Stimulated activated CD8-positive, alpha-beta memory T cell treated with anti-CD3 and anti-CD28 coated beads, Interleukin-2, amount 100 ng/mL, for 48 hours (primary cell): ENCODE measurements at places on chromosomes 1 and 21.

DNA sequence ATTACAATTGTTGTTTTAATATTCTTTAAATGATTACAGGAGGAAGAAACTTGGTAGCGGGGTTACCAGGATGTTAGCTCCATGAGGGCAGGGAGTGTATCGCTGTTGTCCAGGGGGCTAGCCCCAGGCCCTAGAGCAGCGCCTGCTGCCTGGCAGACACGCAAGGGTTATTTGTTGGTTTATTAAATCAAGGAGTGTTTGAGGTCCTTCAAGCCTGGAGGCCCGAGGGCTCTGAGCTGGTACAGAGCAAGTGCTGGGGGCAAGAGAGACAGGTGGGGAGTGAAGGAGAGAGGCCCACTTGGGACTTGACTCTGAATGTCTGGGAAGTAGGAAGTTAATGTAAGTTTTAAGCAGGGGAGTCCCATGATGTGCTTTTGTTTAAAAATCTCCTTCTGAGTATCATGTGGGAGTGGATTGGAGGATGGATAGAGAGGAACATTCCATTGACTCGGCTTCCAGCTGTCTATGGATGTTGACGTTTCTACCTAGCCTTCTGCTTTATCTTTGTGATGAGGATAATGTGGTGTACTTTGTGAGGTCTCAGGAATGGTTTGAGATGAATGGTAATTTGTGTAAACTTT is 8.7 kb downstream of the ITSN1 start:
- DNase-seq: no peak

- no peak for DNase-seq
Observed at GRCh38 chr1:61268546-61269240, 186.3 kb downstream of the NFIA start.

- no peak for DNase-seq
Observed at GRCh38 chr1:188423073-188423472, 1594.3 kb downstream of the PLA2G4A start.

- DNase-seq: no peak
Observed at GRCh38 chr1:205179842-205180241, 31.7 kb downstream of the DSTYK start.

- DNase-seq: no peak
Observed at GRCh38 chr1:86748622-86749373, 44.4 kb downstream of the SH3GLB1 start.

- peak; percentile 68 for DNase-seq
Observed at GRCh38 chr1:9234223-9235095, at the start of gene H6PD. H6PD (plus strand) TSS chr1:9234774; CDS start chr1:9244935, 10,161 bp downstream.

- DNase-seq: no peak
Observed at GRCh38 chr1:6519491-6519934, 28.0 kb upstream of the PLEKHG5 start.

GRCh38 chr1:18160290-18160942 is 52.8 kb downstream of the IGSF21 start:
- no peak for DNase-seq

GRCh38 chr1:184494929-184495328 is 108.1 kb downstream of the C1orf21 start:
- no peak for DNase-seq

- DNase-seq: no peak
Observed at GRCh38 chr1:1359664-1360468, 1.5 kb upstream of the MXRA8 start.

DNA sequence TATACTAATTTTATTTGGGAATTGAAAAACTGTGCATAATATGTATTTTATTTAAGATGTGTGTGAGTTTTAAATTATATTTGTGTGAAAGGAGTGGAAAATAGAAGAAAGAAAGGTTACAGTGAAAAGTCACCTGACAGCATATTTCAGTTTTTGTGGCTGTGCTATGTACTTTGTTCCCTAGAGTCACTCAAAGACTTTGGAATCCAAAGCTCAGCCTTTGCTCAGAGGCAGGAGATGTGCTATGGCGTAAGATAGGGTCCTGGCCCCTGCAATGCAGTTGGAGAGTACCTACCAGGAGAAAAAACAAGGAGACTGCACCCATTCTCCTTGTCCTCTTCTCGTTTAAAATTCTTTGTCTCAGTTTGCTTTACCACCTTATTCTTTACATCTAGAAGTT is 2.9 kb downstream of the CCDC30 start:
- DNase-seq: no peak

GRCh38 chr1:55140546-55140983 is 74.6 kb downstream of the USP24 start:
- peak; percentile 29 for DNase-seq

DNA sequence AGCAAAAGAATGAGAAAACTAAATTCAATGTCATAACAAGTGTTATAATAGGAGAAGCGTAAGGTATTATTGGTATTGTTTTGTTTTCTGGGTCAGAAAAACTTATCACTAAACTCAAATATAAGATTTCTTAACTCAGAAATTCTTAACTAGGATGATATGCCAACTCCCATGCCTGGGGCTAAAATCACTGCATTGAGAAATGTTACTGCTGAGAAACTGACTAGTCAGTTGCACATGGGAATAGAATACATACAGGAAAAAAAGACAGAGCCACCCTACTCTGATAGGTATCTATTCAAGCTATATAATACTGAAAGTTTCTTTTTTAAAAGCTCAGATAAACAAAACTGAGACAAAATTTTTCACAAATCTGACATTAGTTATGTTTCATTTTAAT is 56.3 kb downstream of the PRPF38A start:
- DNase-seq: no peak

DNA sequence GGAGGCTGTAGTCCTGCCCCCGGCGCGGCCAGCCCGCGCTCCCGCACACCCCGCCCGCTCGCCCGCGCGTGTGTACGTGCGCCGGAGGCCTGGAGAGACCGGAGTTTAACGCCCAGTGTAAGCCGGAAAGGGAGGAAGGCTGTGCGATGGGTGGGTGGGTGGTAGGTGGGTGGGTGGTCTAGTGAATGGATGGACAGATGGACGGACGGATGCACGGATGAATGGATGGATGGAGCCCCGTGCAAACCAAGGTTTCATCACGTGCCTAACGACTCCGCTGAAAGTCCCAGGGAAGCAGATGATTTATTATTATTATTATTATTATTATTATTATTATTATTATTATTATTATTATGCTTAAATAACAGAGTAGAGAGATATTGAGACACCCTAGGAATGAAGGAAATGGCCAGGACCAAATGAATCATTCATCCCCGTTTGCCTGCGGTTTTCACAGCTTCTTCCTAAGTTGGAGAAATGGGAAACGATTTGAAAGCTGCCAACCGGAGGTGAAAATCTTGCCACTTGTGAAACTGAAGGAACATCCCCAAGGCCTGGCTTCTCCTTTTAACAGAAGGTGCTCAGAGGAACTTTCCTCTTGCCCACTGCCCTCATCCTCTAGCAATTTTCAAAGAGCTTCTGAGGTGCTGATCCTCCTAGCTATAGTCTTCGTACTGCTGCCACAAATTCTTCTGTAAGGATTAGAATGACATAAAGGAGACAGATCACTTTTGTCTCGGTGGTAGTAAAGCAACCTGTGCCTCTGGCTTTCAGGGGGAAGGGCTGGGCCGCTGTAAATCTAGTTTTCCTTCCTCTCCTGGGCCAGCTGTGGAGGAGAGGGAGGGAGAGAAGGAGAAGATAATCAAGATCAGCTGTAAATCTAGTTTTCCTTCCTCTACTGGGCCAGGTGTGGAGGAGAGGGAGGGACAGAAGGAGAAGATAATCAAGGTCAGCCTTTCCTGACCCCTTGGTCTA is 648 bp upstream of the RGS7 start:
- no peak for DNase-seq

- DNase-seq: no peak
Observed at GRCh38 chr1:231630558-231631205, 4.1 kb downstream of the DISC1 start.

- peak; percentile 15 for DNase-seq
Observed at GRCh38 chr1:19800076-19800804, 524 bp upstream of the TMCO4 start.

- no peak for DNase-seq
Observed at GRCh38 chr1:234188454-234188792, 184.8 kb upstream of the COA6 start.

- DNase-seq: no peak
Observed at GRCh38 chr1:2595261-2595811, 8.8 kb downstream of the PRXL2B start.

GRCh38 chr1:44012941-44013609 is 18.2 kb downstream of the SLC6A9 start:
- DNase-seq: no peak

GRCh38 chr1:166808952-166809351 is 30.3 kb upstream of the POGK start:
- DNase-seq: no peak

DNA sequence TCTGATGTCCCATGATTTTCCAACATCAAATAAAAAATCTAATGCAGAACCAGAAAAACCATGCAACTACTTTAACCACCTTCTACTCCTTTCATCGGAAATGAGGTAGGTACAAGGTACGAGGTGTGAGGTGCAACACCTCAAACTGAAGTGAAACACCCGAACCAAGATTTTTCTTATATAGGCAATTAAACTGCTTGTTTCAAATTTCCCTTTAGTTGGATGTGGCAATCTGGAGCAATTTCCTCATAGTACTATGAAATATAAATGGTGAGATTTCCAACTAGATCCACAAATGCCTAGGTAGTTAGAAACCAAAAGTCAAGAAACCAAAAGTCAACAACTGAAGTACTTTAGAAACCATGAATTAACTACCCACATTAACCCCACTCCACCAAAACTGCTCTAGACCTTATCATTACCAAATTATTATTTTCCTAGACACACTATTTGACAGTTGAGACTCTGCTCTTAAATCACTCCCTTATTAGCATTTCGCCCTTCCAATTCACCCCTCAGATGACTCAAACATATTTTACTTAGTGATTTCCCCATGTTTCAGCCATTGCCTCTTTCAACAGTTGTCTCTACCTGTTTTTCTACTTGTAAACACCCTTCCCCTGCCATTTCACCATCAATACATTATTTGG is 37.8 kb downstream of the FUBP1 start:
- no peak for DNase-seq

DNA sequence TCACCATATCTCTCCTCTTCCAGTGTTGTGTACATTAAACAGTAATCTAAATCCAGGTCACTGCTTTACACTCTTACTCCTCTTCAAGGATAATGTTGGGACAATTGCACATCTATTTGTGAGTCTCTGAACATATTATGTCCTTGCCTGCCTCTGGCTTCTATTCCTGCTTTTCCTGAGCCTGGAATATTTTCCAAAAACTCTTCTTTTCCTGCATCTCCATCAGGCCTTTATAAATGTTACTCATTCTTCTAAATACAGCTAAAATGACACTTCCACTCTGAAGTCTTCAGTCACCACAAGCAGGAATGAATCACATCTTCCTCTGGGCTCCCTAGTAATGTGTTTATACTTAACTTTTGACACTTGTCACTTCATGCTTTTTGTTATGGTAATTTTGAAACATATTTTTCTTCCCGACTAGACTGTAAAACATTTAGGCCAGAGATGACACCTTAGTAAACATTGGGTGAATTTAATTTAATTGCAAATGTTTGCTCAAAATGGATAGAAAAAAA is 396.0 kb downstream of the LRRIQ3 start:
- DNase-seq: no peak

GRCh38 chr21:27595716-27596115 is 628.8 kb upstream of the ADAMTS5 start:
- DNase-seq: no peak

DNA sequence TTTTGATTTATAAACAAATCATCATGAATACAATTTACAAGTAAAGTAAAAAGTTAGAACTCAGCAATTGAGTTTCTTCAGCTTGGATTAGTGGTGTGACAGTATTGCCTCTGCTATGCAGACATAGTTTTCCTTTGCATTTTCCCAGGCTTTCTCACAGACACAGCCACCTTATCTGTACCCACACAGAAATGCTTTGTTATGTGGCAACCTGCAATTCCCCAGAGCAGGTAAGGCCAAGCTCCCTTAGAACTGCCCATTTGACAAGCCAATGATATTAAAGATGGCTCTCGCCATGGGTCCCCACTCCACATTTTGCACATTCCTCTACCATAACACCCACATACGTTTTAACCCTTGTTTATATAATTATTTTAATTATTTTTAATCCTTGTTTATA is 14.2 kb downstream of the FMO5 start:
- no peak for DNase-seq

- no peak for DNase-seq
Observed at GRCh38 chr1:220093361-220094015, 444 bp upstream of the IARS2 start.

GRCh38 chr1:225626698-225627097 is 26.2 kb downstream of the ENAH start:
- DNase-seq: no peak

- DNase-seq: no peak
Observed at GRCh38 chr1:43293896-43294760, 6.7 kb upstream of the TIE1 start.

GRCh38 chr1:53582211-53583020 is 123.2 kb downstream of the DMRTB1 start:
- DNase-seq: no peak

GRCh38 chr21:37447288-37447936 is 80.8 kb downstream of the DYRK1A start:
- no peak for DNase-seq

DNA sequence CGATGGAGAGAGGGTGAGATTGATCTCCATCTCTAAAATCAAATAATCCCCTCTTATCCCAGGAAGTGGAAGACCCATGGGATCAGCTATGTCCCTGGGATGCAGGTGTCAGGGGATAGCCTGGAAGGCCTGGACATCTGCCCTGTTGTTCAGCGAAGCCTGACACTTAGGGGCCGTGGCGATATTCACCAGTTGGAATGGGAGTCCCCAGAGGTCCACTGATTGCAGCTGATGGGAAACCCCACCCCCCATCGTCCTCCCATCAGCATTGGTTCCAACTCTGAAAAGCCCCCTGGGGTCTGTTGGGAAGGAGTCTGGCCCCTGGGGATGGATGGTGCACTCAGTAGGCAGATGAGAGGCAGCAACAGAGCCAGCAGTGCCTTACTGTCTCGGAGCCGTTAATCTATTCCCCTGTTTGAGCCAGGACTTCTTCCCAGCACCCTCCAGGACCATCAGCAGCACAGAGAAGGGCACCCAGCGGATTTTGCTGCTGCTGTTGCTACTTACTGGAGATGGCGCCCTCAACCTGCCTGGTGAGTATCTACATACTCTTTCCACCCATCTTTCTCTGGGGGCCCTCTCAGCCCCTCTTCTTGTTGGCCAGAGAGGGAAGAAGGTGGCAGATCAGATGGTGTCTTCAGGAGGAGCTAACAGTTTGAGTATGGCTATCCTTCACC is 13.4 kb downstream of the CATSPER4 start:
- DNase-seq: no peak
